ENCODE measurements at places on chromosomes 7 and 10.

DNA sequence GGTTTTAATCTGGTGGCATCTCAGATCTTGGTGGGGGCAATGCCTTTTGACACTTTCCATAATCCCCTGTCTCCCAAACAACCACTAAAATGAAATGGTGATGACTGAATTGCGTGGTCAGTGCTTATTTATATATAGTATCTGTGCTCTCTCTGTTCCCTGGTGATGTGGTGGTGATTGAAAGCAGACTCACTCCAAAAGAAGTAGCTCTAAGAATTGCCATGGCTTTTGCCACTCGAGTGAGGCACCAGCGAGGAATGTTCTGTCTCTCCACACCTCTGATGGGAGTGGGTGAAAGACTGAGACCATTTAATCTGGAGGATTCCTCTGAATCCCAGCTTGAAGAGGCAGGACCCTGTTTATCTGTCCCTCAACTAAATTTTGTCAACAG, 2.8 kb downstream of the DUSP5 start:
- no peak for DNase-seq

DNA sequence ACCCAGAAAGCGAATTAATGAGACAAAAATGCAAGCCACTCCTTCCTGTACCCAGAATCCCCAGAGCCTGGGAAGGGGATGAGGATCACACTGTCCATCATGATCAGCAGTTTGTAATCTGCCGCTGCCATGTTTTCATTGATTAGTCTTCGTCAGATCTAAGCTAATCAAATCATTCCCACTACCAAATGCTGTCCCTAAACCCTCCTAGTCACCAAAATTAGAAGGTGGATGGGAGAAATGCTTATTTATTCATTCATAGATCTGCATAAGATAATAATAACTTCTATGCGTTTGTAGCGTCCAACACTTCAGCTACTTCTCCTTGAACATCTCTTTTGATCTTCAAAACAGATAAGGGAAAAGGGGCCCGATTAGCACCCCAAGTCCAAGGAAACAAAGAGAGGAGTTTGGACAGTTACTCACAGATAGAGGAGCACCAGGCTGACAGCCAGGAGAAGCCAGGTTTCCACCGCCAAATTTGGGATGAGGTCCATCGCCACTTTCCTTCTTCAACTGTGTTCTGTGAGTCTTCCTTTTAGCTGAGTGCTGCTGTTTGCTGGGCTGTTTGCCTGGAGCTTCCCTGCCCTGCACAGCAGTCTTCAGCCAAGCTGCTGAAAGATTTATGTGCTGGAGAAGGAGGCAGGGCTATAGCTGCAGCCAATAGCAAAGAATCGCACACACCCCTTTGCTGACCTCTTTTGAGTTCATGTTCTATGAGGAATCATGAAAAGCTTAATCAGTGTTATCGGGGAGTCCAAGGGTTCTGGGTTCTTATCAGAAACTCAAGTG, at the start of gene CYP3A5:
Gene CYP3A5 (minus strand): TSS at position 597 of the 792 bp plus-strand sequence. CDS start 100 bp downstream, at position 497.
- DNase-seq: no peak

GRCh38 chr7:69786730-69787395, 188.6 kb downstream of the AUTS2 start:
- DNase-seq: no peak

GRCh38 chr10:96401036-96401435, 42.2 kb upstream of the OPALIN start:
- no peak for DNase-seq

DNA sequence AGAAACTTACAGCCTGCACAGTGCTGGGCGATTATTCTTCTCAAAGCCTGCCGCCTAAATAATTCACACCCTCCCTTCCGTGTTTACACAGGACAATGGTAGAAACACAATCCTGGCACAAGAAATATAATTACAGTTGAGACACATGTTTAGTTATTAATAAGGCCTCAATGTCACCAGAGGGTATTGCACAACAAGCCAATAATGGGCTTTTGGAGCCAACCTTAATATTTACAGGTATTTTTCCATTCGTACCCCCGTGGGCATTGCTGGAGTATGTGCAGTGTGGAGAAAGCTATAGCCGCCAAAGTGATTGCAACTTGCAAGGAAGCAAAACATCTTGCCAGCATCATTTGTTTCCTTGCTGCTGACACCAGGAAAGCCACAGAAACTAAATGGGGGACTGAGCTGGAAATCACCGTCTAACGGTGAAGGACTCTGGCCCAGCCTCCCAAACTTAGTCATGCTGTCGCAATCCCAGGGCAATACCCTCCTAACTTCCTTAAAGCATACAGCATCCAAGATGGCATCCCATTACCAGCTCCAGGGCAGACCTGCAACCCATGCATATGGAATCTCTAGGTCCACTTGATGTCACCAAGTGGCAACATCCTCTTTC, 8.6 kb downstream of the CALN1 start:
- no peak for DNase-seq

- DNase-seq: no peak
These were observed 597.8 kb upstream of the FOXK1 start for GRCh38 chr7:4084271-4084670.

DNA sequence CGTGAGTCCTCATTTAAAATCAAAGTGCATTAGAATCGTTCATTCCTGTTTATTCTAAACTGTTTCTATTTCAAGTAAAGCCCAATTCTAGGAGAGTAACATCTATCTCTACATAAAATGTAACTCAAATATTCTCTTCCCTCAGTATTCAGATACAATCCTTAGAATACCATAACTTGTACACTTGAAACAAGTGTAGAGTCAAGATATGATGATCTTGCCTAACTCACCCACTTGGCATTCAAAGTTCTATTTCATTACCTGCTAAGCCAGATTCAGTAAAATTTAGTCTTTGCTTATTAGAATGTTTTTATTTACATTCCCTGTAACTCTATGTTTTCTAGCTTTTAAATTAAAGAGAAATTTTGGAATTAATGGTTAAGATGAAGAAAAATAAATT, 31.6 kb downstream of the PRPS1L1 start:
- DNase-seq: no peak

DNA sequence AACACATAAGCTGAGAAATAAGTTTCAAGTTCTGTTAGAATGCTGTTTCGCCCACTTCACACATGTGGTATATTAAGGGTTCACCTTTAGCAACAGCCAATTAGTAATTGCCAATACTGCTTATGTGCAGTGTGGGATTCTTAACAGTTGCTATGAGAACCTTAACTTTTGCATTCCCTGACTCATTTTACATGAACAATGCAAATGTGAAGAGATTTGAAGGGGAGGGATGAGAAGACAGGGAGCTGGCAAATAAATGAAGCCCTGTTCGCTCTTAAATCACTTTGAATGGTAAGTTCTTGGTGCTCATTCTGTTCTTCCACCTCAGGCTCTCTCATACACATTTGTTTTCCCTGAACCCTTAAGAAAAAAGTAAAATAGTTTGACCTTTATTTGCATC, 82.3 kb downstream of the LRRC4 start:
- DNase-seq: no peak

- peak; percentile 89 for DNase-seq
These were observed 38.2 kb downstream of the WDR37 start for GRCh38 chr10:1094112-1095057.

GRCh38 chr10:132347211-132347930, 15.4 kb downstream of the LRRC27 start:
- DNase-seq: no peak

DNA sequence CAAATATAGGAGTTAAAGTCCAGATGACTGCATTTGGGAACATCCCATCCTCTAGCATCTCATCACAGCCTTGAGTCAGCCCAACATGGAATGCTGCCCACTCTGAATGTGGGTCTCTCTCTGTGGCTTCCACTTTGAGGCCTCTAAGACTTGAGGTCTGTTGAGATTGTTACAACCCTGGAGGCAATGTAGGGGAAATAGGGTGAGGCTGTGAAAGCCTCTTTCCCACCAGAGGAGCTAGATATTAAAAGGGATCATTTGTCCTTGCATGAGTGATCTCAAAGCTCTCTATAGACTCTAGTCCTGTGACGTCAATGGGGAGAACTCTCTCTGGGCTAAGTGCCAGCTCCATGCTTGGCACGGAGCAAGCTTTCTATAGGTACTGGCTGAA, 6.4 kb upstream of the GOLGA7B start:
- no peak for DNase-seq

GRCh38 chr7:139696552-139696951, 81.2 kb downstream of the HIPK2 start:
- peak; percentile 59 for DNase-seq

GRCh38 chr7:150934045-150934766, 43.9 kb downstream of the KCNH2 start:
- no peak for DNase-seq

DNA sequence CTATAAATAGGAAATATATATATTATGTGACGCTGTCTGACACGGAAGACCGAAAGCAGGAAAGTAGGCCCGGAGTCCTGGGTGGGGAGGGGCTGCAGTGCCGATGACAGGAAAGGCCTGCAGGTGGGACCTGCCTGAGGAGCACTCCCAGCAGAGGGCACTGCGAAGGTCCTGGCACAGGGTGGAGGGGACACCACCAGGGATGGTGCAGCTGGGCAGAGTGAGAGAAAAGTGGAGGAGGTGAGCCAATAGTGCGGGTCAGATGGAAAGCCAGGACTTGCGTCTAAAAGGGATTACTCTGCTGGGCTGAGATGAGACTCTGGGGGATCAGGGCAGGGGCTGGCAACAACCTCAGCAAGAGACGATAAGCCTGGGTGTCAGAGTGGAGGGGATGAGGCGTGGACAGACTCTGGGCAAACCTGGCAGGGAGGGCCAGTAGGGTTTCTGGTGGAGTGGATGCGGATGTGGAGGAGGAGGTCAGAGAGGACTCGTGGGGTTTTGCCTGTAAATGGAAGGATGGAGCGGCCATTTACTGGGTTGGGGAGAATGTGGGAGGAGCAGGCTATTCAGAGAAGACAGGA, 118.2 kb upstream of the ZNF746 start:
- no peak for DNase-seq

DNA sequence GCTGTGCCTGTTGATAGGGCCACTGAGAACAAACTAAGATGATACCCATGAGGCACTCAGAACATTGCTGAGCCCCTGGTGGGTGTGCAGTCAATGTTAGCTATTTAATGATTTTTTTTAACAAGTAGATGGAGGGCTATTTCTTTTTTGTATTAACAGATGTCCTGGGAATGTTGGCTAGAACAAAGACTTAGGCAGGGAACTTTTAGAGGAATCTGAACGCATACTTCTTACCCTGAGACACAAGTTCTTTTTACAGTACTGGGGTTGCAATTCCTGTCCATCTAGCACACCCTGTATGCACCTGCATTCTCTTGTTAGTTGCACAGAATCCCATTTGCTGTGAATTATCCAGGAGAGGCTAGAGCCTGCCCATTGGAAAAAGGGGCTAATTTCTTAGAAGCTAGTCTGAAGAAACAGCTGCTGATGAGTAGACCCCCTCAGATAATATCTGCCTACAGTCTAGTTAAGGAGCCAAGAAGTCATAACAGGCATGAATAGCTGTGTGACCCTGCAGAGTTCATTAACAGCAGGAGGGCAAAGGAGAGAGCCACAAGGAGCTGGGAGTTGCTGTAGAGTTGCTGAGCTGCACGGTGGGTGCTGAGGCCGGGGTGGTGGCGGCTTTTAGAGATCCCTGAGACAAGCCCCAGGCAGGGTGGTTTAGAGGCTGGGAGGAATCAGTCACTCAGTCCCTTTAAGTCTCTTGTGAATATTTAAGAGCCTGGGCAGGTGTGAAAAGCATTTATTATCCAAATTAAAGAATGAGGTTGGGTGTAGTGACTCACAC, 103.7 kb upstream of the FZD8 start:
- DNase-seq: no peak

GRCh38 chr7:40015790-40016296, 65.8 kb downstream of the CDK13 start:
- DNase-seq: no peak

- peak; percentile 58 for DNase-seq
These were observed 51.9 kb downstream of the DENND11 start for GRCh38 chr7:141649865-141650634.

DNA sequence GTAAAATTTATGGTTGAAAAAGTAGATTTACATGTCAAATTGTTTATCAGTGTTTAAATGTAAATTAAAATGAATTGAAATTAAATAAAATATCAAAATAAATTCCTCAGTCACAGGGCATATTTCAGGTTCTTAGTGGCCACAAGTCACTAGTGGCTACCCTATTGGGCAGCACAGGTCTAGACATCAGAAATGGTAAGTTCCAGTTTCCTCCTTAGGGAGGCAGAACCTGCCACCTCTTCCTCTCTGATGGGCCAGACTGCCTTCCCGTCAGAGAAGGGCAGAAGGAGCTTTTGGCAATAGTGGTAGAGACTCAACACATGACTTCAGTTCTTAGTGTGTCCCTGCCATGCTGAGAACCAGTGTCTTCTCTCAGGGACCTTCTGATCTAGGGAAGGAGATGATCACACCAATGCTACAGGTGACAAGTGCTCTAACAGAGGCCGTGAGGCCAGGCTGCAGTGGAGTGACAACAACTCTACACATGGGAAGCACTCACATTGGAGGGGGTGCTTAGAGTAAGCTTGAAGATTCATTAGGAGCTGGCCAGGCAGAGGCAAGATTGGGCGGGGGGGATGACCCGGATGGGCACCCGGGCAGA, 14.4 kb upstream of the PCBD1 start:
- no peak for DNase-seq

GRCh38 chr10:91941426-91941825, 17.9 kb downstream of the BTAF1 start:
- DNase-seq: no peak

DNA sequence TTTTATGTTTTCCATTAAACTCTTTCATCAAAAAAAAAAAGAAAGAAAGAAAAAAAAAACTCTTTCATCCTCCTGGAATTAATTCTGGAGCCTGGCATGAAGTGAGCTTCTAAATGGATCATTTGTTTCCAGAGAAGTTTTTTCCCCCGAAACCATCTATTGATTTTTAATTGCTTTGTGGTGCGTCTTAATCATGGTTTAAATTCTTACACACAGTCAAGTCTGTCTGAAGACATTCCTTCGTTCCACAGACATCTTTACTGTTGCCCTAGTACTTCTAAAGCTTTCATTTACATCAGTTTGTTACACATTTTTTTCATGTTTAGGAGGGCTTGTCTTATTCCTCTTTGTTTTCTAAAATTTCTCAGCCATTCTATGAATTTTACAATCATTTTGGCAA, 493.4 kb upstream of the FOXK1 start:
- no peak for DNase-seq

DNA sequence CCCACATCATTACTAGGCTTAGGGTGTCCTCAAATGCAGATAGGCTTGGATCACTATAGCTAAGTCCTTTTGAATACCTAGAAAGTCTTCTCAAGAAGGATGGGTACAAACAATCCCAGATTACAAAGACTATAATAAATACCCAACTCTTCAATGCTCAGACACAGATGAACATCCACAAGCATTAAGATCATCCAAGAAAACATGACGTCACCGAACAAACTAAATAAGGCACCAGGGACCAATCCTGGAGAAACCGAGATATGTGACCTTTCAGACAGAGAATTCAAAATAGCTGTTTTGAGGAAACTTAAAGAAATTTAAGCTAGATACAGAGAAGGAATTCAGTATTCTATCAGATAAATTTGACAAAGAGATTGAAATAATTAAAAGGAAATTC, 108.0 kb upstream of the PLPP4 start:
- DNase-seq: no peak

GRCh38 chr7:13104128-13104527, 416.7 kb downstream of the ARL4A start:
- DNase-seq: no peak
